Stimulated activated CD4-positive, alpha-beta T cell treated with anti-CD3 and anti-CD28 coated beads, Interleukin-12 subunit alpha, Interleukin-12 subunit beta, amount 100 ng/mL, for 48 hours (primary cell): ENCODE measurements at places on chromosomes 6 and 20.
A peak's percentile ranks its signal among the peaks of the same experiment; 100 is the strongest.

- peak; percentile 56 for DNase-seq
These were observed 142.2 kb downstream of the NFATC2 start for GRCh38 chr20:51400051-51400926.

- no peak for DNase-seq
These were observed 27.6 kb downstream of the TIAM2 start for GRCh38 chr6:155022721-155023120.

- DNase-seq = no peak
These were observed 116.3 kb upstream of the CHD6 start for GRCh38 chr20:41734506-41734945.

- no peak for DNase-seq
These were observed 31.6 kb upstream of the PRL start for GRCh38 chr6:22328474-22328873.

- no peak for DNase-seq
These were observed 998 bp downstream of the BMP2 start for GRCh38 chr20:6768228-6769140.

DNA sequence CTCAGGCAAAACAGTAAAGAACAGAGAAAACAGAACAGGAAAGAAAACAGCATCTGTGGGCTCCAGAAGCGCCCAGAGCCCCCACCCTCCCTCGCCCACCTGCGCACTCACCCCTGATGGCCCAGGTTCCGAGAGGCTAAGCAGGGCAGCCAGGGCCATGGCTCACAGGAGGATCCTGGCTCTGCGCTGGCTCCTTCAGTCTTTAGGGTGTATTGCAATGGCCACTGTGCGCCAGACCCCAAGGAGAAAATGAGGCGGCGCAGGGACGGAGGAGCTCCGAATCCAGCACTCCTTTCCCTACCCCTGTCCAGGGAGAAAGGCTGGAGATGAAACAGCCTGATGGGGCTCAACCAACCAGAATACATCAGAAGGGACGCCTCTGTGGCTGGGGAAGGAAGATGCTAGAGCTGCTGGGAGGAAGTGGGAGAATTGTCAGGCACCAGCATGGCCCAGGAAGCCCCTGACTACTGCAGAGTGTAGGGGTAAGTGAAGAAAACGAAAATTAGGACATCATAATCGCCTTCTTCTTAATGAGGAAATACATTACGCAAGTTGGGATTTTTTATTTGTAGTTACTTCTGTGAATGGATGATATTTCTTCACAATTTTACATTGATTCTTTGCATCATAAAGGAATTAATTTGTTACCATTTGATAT, 49.0 kb downstream of the COL11A2 start:
- no peak for DNase-seq

DNA sequence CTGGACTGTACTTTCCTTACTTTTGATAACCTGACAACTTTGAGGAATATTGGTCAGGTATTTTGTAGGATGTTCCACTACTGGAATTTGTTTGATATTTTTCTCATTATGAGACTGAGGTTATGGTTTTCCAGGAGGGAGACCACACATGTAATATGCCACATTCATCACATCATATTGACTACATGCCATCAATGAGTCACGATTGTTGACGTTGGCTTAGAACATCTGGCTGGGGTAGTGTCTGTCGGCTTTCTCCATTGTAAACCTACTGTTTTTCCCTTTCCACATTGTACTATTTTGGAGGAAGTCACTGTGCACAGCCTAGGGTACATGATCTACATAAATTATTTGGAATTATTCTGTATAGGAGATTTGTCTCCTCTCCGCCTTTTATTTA, 1.4 kb upstream of the STX11 start:
- DNase-seq = no peak

DNA sequence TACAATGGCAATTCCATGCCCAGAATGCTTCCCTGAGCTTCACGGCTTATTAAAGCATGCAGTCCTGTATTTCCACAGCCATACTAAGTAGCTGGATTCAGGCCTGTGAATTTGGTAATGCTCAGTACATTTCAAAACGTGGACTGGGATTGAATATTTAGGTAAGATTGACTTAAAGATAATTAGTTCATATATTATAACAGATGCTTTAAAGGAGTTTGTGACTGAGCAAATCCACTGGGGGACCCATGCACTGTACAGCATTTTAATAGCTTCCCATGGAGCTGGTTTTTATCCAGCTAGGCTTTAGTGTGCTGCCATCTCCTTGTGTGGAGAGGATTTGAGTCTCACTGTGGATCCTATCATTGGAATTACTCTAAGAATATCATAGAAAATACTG, 420.9 kb upstream of the FLRT3 start:
- no peak for DNase-seq

GRCh38 chr20:6044115-6044514, 9.7 kb downstream of the LRRN4 start:
- no peak for DNase-seq

- DNase-seq = no peak
These were observed 92.7 kb upstream of the DTNBP1 start for GRCh38 chr6:15755526-15755925.

DNA sequence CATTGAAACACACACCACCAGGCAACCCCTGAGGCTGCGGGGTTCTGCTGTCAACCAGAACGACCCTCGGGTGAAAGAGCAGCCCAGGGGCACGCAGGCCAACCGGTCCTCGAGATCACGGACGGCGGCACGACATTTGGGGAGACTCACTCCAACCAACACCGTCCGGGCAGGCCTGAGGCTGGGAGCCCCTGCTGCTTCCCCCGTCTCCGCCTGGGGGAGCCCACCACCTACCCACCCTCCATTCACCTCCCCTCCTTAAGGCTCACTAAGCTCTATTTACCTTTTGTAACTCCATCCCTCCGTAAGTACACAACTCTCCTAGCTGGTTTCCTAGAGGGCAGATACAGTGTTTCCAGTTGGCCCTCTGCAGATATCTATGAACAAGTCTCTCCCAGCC, 971.3 kb upstream of the DEFB115 start:
- no peak for DNase-seq

GRCh38 chr6:112744827-112745226, 397.7 kb downstream of the RFPL4B start:
- no peak for DNase-seq

GRCh38 chr6:24357336-24358218, at the start of gene DCDC2:
DCDC2 (minus strand) TSS chr6:24358059; CDS start chr6:24357750, 309 bp downstream.
- DNase-seq = peak; percentile 0

- no peak for DNase-seq
These were observed 74.0 kb downstream of the PTPRA start for GRCh38 chr20:2946988-2947961.

- no peak for DNase-seq
These were observed 107.1 kb downstream of the BANF2 start for GRCh38 chr20:17806739-17807441.

- DNase-seq = no peak
These were observed 70.9 kb downstream of the ATP9A start for GRCh38 chr20:51697096-51697826.

GRCh38 chr6:111485342-111485741, 2.3 kb upstream of the REV3L start:
- DNase-seq = no peak

DNA sequence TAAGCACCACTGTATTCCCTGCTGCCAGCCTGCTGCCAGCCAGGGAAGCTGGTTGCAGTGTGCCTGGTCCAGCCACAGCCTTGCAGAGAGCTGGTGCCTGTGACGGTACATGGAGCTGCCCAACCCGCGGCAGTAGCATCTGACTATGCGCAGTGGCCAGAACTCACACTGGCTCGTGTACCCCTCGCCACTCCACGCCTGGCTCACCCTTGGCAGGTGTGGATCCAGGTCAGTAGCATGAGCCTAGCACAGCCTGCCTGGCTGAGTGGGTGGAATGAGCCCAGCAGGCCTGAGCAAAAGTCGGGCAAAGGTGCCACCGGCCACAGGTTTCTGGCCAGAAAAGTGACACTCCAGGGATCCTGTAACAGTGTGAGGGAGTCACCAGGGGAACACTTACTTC, 361.7 kb upstream of the MAP3K7 start:
- DNase-seq = no peak

GRCh38 chr6:138028893-138029292, 78.3 kb downstream of the PERP start:
- no peak for DNase-seq

- no peak for DNase-seq
These were observed 109.0 kb downstream of the RALGAPA2 start for GRCh38 chr20:20603339-20603990.

DNA sequence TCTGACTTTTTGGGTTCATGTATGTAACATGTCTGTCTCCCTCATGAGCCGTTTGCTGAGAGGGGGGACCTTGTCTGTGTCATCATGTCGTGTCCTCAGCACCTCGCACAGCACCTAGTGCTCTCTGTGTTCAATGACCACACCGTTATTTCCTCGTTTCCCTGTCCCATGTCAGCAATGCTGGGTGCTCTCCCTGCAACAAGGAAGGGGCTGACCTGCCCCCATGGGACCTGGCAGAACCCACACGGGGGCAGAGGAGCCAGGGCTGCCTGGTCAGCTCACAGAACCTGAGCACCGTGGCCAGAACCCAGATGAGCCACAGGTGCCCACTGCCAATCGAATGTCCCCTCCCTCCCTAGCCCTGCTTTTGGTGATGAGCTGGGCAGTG, 7.3 kb downstream of the ADA start:
- no peak for DNase-seq

DNA sequence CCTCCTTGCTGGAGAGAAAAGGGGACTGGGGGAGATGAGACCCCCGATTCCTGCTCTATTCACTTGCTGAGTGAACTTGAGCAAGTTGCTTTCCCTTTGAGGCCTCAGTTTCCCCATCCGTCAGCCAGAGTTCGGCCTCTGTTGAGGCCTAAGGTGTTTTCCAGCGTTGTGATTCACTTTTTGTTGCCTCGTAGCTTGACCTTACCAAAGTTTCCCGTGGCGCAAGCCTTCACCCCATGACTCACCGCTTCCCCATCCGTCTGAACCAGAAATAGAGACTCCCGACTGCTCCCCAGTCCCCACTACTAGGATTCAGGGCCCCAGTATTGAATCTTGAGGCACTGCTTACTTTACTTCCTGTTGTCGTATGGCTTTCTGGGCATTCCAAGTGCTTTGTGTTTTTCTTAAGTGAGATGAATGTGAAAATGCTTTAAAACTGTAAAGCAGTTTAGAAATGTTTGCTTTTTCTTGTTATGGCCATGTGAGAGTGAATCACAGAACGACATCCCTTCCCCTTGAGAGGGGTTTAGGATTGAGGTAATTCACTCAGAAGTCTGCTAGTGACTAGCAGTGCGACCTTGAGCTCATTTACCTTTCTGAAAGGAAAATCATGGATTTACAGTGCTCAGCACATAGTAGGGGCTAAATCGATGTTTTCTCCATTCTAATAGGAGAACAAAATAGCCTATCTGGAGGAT, 1.2 kb downstream of the CHMP4B start:
- DNase-seq = peak; percentile 23

DNA sequence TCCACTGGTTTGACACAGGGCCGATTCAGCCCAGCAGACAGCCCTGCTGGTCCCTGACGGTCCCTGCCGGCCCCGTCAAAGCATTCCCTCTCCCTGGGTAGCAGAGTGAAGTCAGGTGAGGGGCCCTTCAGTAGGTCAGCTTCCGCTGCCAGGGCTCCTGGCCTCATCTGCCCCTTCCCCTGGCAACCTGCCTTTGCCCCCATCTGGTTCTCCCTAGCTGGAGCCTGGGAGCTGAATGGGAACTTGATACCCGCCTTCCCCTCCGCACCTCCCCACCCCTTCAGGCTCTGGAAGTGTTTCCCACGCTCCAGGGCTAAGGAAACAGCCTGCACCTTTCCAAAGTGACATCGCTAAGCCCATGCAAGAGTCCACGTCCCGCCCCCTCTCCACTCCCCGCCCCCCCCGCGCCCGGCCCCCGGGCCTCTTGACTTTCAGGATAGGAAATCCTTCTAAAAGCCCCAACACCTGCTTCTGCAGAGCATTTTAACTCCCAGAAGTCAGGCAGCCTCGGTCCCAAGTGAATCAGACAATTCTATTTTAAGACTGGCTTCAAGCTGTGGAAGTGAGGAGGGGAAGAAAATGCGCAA, 53.3 kb downstream of the ISM1 start:
- no peak for DNase-seq

- DNase-seq = no peak
These were observed 156.3 kb downstream of the SCML4 start for GRCh38 chr6:107667790-107668189.

DNA sequence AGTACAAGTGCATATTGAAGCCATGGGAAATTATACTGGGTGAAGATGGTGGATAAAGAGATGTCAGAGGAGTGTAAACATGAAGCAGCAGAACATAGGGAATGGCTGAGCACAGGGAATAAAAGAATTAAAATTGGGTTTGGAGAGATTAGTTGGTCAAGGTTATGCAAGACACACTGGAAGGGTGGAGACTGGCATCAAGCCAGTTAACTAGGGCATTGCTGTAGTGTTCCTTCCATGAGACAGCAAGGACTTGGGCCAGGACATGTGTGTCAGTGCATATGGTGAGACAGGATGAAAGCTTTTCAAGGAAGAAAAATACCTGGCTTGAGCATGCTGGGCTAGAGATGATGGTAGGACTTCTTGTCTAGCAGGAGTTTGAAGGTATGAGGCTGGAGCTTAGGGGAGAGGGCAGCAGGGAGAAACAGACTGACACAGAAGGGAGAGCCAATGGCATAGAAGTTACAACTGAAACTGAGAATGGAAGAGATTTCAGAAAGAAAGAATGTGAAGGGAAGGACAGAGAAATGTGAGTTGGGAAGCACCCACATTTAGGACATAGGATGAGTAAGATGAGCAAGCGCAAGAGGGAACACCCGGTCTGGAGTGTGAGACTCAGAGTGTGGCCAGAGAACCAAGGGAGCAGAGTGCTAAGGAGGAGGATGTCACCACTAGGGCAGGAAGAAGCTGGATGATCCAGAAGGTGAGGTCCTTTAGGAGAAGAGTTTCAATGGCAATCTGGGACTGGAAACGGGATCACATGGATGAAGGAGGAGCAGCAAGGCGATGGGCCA, 14.5 kb upstream of the TMEM170B start:
- DNase-seq = no peak

GRCh38 chr20:37846573-37846972, 56.4 kb upstream of the VSTM2L start:
- DNase-seq = no peak

GRCh38 chr20:58623579-58624473, 27.3 kb upstream of the STX16 start:
- DNase-seq = no peak
